ENCODE measurements at places on chromosomes 1 and 21. TPM values are rescaled to one million over a fixed set of nuclear protein-coding genes. Genes with fewer than 3 reads are reported as not detected.
A peak's percentile ranks its signal among the peaks of the same experiment; 100 is the strongest.

DNA sequence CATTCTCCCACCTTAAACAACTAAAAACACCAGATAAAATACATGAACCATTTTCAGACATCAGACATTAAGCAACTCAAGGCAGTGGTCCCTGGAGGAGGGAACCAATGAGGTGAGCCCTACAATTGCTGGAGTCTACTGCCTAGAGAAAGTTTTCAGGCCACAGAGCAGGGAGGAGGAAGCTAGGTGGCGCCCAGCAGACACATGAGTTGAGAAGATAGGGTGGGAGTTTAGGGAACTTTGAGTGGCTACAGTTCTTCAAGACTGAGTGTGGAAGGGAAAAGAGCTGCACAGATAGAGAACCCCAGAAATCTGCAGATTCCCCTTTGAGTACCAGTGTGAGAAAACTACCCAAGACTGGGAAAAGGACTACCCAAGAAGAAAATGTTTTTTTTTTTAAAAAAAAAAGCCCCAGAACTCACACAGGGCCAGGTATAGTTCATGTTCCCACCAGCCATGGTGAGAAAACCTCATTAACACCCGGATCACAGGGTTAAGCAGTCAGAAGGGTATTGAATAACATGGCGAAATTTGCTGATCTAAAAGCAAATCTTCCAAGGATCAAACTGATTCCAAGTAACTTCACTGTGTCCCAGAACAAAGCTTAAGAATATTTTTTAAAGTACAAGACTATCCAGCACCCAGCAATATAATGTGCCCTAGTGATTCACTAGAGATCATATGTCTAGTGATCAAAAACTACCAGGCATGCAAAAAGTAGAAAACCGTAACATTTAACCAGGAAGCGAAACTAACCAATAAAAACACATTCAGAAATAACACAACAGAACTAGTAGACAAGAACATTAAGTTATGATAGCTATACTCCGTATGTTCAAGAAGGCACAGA lies 12.0 kb downstream of the ALDH9A1 start:
- DNase-seq, result no peak

DNA sequence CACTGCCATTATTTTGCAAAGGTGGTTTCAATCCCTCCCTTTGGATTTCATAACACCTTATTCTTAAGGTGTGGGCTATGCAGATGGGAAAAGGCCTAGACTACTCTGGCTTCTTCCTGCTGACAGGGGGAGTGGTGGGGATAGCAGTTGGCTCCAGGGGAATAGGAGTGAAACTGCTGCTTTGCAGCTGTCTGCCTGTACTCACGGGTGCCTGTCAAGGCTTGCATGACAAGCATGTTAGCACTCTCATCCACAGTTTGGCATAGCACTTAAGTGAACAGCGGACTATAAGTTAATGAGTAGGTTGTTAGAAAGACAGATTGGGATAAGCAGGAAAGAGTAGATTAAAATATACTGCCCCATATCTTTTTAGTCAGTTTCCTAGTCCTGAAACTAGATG lies 287.5 kb upstream of the DAB1 start:
- DNase-seq, result peak; percentile 23

- no peak for DNase-seq
These were observed 1.3 kb downstream of the TGFBR3 start for GRCh38 chr1:91884459-91885212.

DNA sequence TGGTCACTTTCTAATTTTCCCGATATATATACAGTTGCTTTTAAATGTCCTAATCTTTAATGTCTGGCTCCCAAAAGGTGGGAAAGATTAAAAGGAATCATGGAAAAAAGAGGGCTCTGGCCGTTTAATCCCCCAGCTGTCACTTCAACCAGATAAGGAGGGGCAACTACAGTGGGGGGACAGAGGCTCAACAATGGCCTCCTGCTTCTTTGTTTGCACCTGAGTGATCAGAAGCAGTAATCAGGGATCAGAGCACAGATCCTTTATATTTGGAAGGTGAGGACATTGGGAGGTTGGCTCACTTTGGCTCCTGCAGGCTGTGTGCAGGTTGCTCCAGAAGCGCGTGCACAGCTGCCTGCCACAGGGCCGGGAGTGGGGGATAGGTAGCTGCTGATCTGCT lies 212.8 kb downstream of the FMN2 start:
- DNase-seq, result no peak

NDC1 gene
- 14.0 TPM for total RNA-seq

DNA sequence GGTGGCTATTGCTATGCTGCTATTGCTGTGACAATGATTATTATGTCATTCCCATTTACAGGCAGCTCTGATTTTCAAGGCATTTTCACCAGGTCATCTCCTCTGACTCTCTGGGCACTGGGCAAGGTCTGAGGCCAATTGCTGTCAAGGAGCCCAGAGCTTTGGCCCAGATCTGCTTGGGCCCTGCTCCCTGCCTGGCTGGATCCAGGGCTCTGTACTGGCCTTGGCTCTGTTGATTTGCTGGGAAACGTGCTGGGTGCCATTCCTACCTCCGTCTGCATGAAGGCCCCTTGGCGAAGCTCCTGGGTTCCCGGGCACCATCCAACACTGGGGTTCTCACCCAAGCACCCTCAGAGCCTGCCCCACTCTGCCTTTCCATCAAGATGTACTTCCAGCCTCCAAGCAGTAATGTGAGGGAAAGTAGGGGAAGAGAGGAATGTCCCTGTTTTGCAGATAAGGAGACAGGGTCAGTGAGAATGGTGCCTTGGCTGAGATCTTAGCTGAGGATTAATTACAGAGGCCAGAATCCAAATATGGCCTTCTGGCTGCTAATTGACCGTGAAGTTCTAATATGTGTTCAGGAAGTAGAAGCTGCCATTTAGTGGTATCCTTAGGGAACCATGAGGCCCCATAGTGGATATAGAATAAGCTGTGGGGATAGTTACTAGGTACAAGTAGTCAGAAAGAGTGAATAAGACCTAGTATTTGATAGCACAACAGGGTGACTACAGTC lies 63.9 kb downstream of the HTR6 start:
- no peak for DNase-seq

GRCh38 chr1:189637041-189637440 lies 840.6 kb downstream of the BRINP3 start:
- no peak for DNase-seq

GRCh38 chr1:19469004-19469403 lies 16.3 kb downstream of the CAPZB start:
- no peak for DNase-seq

DNA sequence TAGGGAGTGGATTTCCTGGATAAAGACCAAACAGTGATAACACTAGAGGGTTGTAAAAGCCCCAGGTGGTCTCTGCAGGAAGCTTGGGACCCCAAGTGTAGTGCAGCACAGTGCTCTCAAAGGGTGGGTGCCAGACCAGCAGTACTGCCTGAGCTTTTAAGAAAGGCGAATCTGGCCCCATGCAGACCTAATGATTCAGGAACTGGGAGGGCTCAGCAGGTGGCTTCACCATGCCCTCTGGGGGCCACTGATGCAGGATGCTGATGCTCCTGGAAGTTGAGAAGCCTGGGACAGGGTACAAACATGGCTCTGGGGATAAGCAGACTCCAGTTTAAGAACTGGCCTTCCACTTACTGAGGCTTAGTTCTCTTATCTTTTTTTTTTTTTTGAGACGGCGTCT lies 29.1 kb upstream of the NEK2 start:
- DNase-seq, result no peak

Data from mammary epithelial cell (primary cell).